Activated T-helper 9 cell treated with anti-CD3 and anti-CD28 coated beads, Interleukin-2, amount 50 U/mL, for 16 hours (primary cell): ENCODE measurements at places on chromosomes 7 and 10.
A peak's percentile ranks its signal among the peaks of the same experiment; 100 is the strongest.

- DNase-seq, result no peak
Observed at GRCh38 chr7:36448781-36449379, 59.2 kb downstream of the ANLN start.

DNA sequence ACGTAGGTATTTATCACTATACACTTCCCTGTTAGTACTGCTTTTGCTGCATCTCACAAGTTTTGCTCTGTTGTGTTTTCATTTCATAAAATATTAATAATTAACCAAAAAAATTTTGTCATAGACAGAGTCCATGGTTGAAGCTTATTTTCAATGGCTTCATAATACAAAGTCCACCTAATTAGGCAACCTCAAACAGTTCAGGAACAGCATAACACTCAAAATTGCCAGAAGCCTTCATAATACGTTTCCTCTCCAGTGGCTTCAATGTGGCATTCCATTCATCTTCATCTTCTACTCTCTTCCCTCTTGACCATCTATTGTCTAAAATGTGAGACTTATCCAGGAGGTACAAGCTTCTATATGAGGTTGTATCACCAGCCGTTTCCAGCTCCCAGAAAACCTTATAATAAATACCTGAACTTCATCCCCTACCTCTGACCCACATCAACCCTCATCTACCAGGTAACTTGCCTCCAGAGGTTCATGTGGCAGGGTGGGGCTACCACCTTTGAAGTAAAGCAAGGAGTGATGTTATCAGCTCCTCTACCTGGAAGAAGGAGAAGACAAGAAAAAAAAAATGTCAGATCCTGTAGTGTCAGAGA is 337.3 kb downstream of the MALRD1 start:
- no peak for DNase-seq

DNA sequence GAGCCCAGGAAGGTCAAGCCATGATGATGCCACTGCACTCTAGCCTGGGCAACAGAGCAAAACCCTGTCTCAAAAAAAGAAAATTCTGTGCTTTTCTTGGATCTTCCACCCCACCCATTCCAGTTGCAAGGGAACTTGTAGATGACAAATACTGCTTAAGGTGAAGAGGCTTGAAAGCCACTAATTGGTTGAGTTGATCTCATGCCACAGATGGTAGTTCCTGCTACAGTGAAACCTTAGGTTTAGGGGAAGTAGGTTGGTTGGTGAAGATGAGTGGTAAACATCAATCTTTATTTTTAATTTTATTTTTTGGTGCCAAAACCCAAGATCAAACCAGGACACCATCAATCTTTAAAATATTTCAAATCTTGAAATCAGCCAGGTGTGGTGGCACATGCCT is 2.9 kb upstream of the GDI2 start:
- DNase-seq, result no peak

DNA sequence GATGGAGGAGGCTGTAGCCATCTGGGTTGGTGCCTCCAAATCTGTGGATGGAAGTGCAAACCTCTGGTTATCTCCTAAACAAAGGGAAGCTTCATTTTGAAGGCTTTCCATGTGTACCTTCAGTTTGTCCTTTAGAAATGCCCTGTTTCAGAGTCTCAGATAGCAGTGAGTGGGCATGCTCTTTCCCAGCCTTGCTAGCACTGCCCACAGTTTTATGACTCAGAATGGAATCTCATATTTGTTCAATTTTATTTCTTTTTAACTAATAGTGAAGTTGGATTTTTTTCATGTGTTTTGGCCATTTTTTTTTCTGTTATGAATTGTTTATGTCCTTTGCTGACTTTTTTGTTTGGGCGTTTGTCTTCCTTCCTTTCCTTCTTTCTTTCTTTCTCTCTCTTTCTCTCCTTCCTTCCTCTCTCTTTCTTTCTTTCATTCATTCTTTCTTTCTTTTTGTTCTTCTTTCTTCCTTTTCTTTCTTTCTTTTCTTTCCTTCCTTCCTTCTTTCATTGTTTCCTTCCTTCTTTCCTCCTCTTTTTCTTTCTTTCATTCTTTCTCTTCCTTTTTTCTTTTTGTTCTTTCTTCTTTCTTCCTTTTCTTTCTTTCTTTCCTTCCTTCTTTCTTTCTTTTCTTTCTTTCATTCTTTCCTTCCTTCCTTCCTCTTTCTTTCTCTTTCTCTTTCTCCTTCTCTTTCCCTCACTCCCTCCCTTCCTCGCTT is 25.6 kb downstream of the PRF1 start:
- DNase-seq, result no peak

DNA sequence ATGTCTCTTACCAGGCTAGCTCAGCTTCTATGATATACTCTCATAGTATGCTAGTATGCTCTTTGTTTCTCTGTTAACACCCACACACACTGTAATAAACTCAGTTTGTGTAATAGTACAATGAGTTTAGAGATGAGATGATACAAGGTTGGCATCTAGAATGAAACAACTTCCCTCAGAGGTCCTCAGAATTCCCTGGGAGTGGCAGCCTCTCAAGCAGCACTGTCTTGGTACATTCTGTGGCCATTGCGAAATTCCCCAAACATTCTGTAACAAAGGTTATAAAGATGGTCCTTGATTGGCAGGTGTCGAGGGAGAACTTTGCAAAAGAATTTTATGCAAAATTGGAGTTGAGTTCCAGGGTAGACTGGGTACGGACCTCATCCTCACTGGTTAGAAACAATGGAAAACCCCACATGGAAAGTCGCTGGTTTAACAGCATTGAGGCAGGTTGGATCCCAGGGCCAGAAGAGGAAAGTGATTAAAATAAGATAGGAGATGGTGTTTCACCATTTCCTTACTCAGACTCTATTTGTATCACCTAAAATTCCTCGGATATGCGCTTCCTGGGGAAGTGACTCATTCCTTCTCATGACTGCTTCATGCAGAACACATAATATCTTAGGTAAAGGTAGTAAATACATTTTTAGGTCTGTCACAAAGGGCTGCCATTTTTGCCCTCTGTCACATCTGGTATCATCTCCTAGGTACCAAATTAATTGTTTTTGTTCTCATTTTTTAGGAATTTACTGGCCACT is 657.8 kb downstream of the SORCS1 start:
- no peak for DNase-seq

GRCh38 chr10:79166741-79167140 is 98.0 kb downstream of the ZMIZ1 start:
- DNase-seq, result no peak

DNA sequence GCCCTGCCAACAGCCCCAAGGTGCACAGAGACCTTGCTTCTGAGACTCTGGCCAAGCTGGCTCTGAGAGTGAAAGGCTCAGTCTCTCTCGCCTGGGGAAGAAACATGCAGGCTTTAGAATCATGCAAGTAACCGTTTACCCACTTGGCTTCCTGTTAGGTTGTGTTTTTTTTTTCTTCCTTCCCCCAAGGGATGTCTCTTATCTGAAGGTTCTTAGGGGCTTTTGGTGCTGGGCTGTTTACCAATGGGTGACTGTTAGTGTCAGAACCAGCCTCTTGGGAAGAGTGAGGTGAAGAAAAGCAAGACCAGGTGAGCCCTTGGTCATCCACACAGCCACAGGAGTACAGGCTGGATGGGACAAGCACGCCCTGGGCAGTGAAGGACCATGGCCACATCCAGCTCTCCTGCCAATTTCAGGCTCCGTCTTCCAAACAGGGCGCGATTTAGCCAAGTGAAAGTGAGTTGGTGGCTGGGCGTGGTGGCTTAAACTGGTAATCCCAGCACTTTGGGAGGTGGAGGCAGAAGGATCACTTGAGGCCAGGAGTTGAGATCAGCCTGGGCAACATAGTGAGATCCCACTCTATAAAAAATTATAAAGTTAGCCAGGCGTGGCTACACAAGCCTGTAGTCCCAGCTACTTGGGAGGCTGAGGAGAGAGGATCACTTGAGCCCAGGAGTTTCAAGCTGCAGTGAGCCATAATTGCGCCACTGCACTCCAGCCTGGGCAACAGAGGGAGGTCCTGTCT is 76.3 kb upstream of the CUX1 start:
- DNase-seq, result no peak

GRCh38 chr7:25821225-25821624 is 330.8 kb upstream of the NFE2L3 start:
- DNase-seq, result no peak

DNA sequence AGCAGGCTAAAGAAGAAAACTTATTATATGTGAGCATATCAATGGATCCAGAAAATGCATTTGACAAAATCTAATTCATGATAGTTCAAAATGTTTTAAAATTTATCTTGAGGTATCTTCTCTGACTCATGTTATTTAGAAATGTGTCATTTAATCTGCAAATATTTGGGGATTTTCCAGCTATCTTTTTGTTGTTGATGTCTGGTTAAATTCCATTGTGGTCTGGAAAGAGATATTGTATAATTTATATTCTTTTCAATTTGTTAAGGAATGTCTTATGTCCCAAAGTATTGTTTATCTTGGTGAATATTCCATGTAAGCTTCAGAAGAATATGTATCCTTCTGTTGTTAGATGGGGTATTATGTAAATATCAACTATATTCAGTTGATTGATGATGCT is 942.5 kb downstream of the KCNMA1 start:
- no peak for DNase-seq

- DNase-seq, result no peak
Observed at GRCh38 chr10:16828701-16829175, 11.5 kb upstream of the RSU1 start.

GRCh38 chr10:34858003-34858402 is 42.9 kb upstream of the PARD3 start:
- no peak for DNase-seq

GRCh38 chr7:20233362-20233761 is 16.2 kb upstream of the MACC1 start:
- no peak for DNase-seq

DNA sequence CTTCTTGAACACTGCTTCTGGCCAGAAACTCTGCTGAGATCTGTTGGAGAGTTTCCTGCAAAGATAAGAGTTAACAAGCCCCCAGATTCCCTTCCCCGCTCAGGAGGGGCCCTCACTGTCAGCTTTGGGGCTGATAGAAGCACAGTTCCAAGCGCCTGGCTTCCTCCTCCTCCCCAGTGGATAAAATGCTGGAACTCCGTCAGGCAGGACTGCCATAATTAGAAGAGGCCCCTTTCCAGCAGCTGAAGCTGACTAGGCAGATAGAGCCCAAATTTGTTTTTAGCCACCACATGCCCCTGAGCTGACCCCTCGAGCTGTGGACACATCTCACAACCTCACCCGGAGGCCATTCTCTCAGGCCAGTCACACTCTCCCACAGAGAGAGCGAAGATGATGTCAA is 89.4 kb downstream of the TBXAS1 start:
- DNase-seq, result no peak

DNA sequence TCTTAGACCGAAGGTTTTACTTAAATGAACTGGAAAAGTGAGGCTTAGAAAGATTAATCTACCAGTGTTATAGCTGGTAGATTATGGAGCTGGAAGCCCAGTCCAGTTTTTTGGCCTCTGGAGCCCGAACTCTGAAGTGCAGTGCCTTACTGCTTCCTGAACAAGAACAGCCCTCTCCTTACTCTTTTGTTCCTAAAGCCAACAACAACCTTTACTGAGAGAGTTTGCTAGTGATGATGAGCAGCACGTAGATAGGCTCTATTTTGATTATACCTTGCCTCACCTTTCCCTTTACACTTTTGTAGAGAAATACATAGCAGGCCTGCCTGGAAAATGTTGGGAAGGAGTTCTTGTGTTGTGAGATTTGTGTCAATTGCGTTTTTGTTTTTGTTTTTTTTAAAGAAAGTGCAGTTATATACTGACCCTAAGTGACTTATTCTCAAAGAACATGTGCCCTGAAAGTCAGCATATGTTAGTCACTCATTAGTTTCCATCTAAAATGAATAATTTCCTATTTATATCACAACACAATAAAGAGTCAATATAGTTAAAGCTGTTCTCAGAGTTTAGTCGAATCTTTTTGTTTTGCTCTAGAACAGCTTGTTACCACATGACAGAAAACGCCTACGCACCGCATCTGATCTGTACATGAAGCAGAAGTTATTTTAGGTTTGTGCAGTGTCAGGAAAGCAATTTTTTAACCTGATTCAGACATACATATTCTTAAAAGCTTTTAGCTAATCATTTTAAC is 33.0 kb downstream of the PLEKHA1 start:
- peak; percentile 45 for DNase-seq

DNA sequence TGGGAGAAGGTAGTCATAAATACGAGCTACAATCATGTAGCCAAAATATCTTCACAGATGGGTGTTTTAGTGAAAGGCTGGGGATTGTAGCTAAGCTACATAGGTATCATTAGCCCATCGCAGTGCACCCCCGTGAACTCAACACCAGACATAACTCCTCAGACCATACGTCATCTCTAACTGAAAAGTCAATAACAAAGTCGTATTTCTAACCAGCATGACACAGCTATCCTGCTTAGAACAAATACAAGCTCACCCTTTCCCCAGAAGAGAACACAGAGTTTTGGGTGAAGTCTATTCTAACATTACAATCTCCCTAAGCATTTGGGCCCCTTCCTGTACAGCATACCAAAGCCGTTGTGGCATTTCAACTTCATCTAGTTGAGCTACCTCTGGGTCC is 636.6 kb upstream of the DPP6 start:
- no peak for DNase-seq

GRCh38 chr7:112596981-112597380 is 116.2 kb downstream of the LSMEM1 start:
- DNase-seq, result no peak

DNA sequence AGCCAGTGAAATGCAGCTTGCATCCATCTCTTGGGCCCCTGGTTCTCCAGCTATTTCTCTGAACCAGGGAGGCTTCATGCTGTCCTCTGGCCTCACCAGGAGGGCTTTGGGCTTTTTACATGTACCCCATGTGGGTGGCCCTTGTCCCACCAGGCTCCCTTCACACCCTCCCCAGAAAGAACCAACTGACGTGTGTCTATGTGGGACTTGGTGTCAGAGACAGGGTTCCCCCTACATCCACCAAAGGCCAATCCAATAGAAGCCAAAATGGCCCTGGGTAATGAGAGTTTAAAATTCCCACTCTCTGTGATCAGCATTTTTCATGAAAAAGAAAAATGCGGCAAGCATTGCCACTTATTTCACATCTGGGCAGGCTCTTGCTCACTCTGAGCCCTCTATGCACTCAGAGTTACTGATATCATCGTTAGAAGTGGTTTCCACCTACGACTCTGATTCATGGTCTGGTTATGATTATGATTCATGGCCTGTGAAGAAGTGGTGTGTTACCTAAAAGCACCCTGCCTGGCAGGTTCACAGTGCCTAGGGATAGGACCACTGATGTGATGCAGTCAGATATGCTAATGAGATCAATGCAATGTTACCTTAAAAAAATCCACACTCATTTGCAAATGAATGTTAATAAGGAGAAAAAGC is 133.5 kb downstream of the BUB3 start:
- DNase-seq, result no peak
